ENCODE measurements at places on chromosomes 2 and 18. TPM values are rescaled to one million over a fixed set of nuclear protein-coding genes. Genes with fewer than 3 reads are reported as not detected.

The GCG gene
- not detected for total RNA-seq

DNA sequence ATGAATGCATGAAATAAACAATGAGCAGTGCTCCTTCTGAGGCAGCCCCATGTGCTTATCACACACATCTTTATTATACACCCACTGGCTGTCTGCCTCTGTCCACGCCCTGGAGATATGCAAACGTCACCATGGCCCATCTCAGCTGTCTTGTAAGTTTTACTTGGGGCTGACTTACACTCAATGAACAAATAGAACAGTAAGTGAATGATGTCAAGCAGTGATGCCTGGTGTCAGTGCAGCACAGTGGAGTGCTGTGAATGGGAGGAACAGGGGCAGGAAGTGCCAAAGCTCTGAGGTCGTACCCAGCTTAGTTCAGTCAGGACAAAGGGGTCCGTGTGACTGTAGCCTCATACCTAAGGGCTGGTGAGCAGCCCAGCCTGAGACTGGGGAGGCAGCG, 659.5 kb upstream of the HS6ST1 start:
- H3K4me3 ChIP-seq: no peak overlapping the region
- no peak for DNase-seq
- no peaks in the 10 kb centered on the region for H3K36me3 ChIP-seq
- no peaks in the 10 kb centered on the region for H3K4me1 ChIP-seq
- H3K27me3 ChIP-seq: no peaks in the 10 kb centered on the region
- no peak overlapping the region for H3K27ac ChIP-seq

DNA sequence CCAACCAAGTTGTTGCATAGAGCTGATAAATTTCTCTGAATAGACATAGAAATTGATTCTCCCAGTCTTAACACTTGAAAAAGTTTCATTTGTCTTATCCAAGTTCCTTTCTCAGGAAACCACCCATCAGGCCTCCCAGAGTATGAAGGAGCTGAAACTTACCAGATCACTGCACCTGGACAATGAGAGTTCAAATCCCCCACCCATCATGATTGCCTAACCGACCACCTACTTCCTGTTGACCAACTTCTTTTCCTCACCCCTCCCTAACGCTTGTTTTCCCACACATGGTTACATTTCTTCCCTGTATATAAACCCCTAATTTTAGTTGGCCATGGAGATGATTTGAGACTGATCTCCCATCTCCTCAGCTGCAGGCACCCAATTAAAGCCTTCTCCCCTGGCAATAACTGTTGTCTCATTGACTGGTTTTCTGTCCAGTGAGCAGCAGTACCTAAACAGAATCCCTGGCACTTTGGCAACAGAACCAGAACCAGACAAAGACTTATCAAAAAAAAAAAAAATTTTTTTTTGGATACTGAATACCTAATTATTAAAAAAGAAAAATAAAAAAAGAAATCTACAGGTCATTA, 103.0 kb downstream of the SPIRE1 start:
- no peak overlapping the region for H3K27ac ChIP-seq
- DNase-seq: no peak
- no peaks in the 10 kb centered on the region for H3K4me1 ChIP-seq
- no peaks in the 10 kb centered on the region for H3K27me3 ChIP-seq

DNA sequence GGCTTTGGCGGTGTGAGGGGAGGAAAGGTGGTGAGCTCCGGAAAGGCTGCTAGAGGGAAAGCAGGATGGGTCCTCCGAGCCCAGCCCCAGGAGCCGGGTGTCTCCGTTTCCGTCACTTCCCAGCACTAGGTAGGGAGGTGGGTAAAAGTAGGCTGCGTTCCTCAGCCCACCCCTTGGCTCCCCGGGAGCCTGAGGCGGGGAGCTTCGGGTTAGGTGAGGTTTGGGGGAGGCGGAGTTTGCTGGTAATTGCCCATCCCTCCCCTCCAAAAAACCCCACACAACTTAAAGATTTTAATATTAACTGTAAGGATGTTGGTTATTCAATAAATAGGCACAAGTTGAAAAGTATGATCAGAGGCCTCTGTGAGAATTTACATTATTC, 552 bp upstream of the ATF2 start:
- H3K27me3 ChIP-seq: no peaks in the 10 kb centered on the region
- H3K4me3 ChIP-seq: peak overlapping the region; percentile 89
- peak overlapping the region; percentile 99 for H3K27ac ChIP-seq
- H3K4me1 ChIP-seq: peaks cover 35% of the 10 kb centered on the region

DNA sequence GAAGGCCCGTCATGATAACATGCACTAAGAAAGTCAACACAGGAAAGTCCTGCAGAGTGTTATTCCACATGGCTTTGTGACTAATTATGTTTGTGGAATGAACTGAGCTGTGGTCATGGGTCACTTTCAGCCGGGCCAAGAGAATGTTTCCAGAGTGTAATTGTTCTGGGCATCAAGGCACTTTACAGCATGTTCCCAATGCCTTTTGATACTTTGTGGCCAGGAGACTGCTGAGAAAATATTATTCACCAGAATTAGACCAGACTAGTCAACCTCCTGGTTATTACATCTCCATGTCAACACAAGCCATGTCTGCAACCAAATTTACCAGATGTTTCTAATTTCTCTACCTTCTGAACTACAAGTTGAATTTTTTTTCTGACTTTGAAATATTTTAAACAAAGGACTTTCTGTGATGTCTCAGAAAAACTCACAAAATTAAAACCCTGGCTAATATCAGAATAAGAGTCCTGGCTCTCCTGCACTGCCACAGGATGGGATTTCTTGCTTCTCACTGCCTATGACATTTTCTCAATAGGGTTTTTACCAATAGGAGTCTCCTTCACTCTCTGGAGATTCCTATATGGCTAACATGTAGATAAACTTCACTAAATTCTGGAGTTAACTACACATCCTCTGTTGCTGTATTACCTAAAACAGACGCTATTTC, 90.6 kb upstream of the WDR75 start:
- H3K36me3 ChIP-seq: peaks cover 2% of the 10 kb centered on the region
- H3K4me1 ChIP-seq: peaks cover 18% of the 10 kb centered on the region
- no peaks in the 10 kb centered on the region for H3K27me3 ChIP-seq
- DNase-seq: no peak

GRCh38 chr18:27014841-27015240, 149.3 kb upstream of the AQP4 start:
- H3K4me3 ChIP-seq: no peak overlapping the region
- no peak overlapping the region for H3K27ac ChIP-seq

GRCh38 chr2:113214141-113214540, 40.4 kb downstream of the PSD4 start:
- no peak for DNase-seq
- no peaks in the 10 kb centered on the region for H3K27me3 ChIP-seq
- no peak overlapping the region for H3K27ac ChIP-seq
- no peaks in the 10 kb centered on the region for H3K36me3 ChIP-seq
- peaks cover 15% of the 10 kb centered on the region for H3K4me1 ChIP-seq
- H3K4me3 ChIP-seq: no peak overlapping the region

DNA sequence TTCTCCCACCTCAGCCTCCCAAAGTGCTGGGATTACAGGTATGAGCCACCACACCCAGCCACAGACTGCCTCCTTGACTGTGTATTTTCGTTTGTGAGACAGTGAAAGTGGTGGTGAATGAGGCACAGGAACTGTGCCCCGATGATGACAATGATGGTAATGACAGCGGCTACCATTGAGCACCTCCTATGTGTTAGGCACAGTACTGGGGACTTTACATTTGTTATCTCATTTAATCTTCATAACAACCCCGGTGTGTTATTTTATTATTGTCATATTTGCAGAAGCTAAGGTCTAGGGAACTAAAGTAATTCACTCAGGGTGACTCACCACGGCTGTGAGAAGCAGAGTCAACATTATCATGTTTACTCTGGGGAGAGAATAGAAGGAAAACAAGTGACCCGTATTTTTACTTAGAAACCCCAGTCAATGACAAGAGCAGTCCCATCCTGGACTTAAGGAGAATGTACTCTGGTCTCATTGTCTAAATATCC, 77.6 kb upstream of the ALPP start:
- H3K27ac ChIP-seq: no peak overlapping the region
- peaks cover 27% of the 10 kb centered on the region for H3K36me3 ChIP-seq
- DNase-seq: no peak
- H3K27me3 ChIP-seq: no peaks in the 10 kb centered on the region
- no peak overlapping the region for H3K4me3 ChIP-seq

- H3K4me1 ChIP-seq: peaks cover 13% of the 10 kb centered on the region
- H3K27me3 ChIP-seq: no peaks in the 10 kb centered on the region
- no peak overlapping the region for H3K4me3 ChIP-seq
- no peak for DNase-seq
- H3K27ac ChIP-seq: no peak overlapping the region
Observed at GRCh38 chr2:43400508-43400907, 174.1 kb upstream of the ZFP36L2 start.

DNA sequence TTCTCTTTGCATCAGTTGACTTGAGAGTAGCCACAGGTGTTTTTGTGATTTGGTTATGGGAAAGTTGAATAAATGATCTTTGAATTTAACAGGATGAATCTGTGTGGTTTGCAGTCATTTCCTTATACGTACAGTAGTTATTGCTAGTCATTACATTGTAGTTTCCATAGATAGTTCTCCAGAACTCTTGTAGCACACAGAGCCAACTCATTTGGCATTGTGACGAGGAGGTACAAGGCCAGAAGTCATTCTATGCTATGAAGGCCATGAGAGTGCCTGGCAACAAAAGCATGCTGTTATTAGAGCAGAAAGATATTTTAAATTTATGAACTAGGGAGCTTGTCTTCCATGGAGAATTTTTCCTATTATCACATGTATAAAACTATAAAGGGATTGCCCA, 973.0 kb upstream of the CHAC2 start:
- H3K36me3 ChIP-seq: no peaks in the 10 kb centered on the region
- no peak for DNase-seq
- H3K27ac ChIP-seq: no peak overlapping the region
- H3K27me3 ChIP-seq: no peaks in the 10 kb centered on the region
- no peak overlapping the region for H3K4me3 ChIP-seq
- H3K4me1 ChIP-seq: no peaks in the 10 kb centered on the region

DNA sequence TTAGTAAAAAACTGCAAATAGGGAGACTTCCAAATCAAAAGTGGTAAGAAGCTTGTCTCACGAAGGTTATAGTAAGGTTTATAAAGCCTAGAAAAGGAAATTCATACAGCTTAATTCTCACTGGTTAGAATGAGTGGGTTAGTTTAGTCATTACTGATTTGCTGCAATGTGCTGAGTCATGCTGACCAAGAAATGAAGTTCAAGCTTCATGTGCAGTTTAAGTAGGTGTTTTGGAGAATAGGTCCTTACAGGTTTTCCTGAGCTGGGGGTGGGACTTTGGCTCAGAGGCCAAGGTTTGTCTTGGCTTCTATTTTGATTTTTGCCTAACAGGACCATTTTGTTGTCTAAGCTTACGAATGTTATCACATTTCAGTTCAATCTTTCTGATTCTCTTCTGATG, 15.1 kb downstream of the CLIP4 start:
- H3K4me3 ChIP-seq: no peak overlapping the region
- H3K4me1 ChIP-seq: peaks cover 40% of the 10 kb centered on the region
- peak; percentile 55 for DNase-seq
- H3K27ac ChIP-seq: peak overlapping the region; percentile 76

GRCh38 chr18:420661-421246, 79.7 kb downstream of the COLEC12 start:
- no peaks in the 10 kb centered on the region for H3K4me1 ChIP-seq
- no peak for DNase-seq
- H3K36me3 ChIP-seq: no peaks in the 10 kb centered on the region
- no peak overlapping the region for H3K27ac ChIP-seq

DNA sequence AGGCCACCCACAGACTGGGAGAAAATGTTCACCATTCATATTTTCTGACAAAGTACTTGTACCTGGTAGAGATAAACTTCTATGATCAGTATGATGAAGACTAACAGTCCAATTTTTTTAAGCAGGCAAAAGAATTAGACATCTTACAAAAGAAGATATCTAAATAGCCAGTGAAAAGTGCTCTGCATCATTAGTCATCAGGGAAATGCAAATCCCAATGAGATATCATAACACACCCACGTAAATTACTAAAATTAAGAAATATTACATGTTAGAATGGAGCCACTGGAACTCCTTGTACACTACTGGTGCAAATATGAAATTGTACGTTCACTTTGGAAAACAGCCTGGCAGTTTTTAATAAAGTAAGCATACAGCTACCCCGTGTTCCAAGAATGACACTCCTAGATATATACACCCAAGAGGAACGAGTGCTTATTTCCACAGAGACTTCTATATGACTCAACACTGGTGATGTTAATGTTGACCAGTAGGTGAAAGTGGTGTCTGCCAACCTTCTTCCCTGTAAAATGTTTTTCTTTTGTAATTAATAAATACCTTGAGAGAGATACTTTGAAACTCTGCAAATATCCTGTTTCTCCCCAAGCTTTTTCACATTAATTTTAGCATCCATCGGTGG, 80.3 kb downstream of the NPAS2 start:
- H3K27ac ChIP-seq: no peak overlapping the region
- peaks cover 6% of the 10 kb centered on the region for H3K4me1 ChIP-seq
- no peak overlapping the region for H3K4me3 ChIP-seq
- DNase-seq: no peak
- peaks cover 3% of the 10 kb centered on the region for H3K36me3 ChIP-seq

- H3K4me3 ChIP-seq: no peak overlapping the region
- H3K27ac ChIP-seq: no peak overlapping the region
- peaks cover 20% of the 10 kb centered on the region for H3K27me3 ChIP-seq
- H3K36me3 ChIP-seq: no peaks in the 10 kb centered on the region
Observed at GRCh38 chr2:5674026-5674340, 18.2 kb upstream of the SOX11 start.

The MRO gene
- not detected for total RNA-seq

GRCh38 chr2:101961338-101962191, 30.2 kb upstream of the IL1R2 start:
- no peak for DNase-seq
- H3K27me3 ChIP-seq: no peaks in the 10 kb centered on the region
- H3K4me1 ChIP-seq: no peaks in the 10 kb centered on the region
- no peaks in the 10 kb centered on the region for H3K36me3 ChIP-seq

The INHA gene
- total RNA-seq: not detected
